ENCODE measurements at places on chromosomes 6 and 20. TPM values are rescaled to one million over a fixed set of nuclear protein-coding genes. Genes with fewer than 3 reads are reported as not detected.

DNA sequence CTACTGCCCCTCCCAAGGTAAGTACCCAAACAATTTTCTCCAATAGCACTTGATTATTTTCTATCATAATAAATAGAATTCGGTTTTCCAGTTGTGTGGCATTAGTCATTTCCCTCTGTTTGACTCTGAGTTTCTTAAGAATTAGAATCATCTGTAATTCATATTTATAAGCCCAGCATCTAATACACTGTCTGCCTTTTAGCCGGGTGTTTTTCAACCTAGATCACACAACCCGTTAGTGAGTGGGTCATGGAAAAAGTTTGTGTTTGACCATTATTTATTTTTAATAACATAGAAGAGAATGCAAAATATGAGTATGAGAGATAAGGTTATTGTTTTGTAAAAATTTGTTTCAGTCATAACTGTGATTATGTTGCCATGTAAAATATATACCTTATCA is 701.6 kb downstream of the RFPL4B start:
- DNase-seq: no peak

GRCh38 chr20:5996765-5997164 is 46.3 kb downstream of the MCM8 start:
- DNase-seq: peak; percentile 74

- no peak for DNase-seq
Measured at GRCh38 chr6:160986851-160987250, 4.7 kb upstream of the MAP3K4 start.

DNA sequence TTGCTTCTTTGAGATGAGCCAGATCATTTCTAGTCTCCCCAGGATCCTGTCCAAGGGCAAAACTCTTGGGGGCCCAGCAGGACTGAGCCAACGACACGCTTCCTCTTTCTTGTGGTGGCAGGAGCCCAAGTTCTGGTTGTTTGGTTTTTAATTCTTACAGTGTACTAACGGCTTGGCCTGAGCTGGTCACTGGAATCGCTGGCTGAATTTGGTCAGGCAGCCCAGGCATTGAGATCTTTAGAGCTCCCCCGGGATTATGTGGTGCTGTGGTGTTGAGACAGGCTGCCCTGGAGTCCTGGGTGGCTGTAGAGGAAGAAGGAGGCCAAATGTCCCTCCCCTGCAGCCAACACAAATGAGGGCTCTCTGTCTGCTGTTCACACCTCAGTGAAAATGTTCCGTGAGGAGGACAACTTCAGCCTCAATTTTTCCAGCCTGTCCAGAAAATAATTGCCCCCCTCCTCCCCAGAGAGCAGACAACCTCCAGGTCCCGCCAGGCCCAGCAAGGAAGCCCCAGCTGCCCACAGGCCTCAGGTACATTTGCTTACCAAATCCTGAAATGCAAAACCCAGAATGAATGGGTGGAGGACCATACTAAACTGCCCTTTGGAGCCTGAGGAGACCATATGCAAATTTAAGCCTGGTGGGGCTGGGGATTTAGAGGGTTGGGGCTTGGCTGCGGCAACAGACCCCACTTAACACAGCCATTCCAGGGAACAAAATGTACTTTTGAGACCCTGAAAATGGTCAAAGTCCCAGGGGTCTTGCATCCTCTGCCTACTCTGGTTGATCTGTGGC is 23.6 kb downstream of the BNIP5 start:
- DNase-seq: no peak

GRCh38 chr6:47230579-47230978 is 79.1 kb downstream of the TNFRSF21 start:
- no peak for DNase-seq

DNA sequence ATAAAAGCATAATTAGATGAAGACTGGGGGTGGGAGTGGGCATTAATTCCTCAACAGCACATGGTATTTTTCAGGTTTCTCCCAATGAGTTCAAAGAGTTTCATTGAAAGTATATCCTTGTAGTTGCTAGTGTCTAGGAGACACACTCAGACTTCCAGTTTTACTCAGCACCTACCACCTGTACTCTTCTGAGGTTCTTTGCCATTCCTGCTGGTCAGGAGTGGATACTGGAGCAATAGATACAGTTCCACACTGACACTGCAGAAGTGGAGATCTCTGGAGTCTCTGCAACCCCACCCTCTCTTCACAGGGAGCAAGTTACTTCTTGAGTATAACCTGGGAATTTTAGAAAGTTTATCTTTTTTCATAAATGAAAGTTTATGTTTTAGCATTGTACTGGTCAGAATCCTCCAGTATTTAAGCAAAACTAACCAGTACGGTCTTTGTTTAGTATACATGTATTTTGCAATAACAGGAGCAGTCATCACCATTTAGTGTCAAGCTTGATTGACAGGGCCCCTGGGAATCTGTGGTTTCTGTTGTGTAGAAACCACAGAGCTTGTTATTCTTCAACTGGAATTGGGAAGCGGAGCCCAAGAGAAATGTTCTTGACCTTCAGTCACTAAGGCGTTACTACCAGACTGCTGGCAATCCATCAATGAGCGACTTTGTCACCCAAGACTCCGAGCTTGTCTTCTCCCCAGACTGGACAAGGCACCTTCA is 148.1 kb downstream of the ZDHHC14 start:
- DNase-seq: no peak

DNA sequence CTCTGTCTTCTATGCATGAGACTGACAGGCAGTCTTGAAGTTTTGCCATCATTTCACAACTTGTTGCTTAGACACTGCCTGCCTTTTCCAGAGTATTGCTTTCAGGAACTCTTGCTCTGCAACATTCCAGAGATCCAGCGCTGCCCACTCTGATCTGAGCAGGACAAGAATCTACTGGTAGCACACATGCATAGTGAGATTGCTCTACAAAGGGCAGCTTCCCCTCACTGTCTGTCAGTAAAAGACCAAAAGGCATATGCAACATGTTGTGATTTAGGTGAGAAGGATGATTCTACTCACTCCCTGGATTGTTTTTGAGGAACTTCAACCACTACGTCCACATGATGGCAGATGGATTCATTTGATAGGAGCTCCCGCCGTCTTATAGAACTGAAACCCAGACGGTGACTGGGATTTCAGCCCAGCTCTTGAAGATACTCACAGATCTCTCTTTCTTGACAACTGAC is 259.1 kb downstream of the ARID1B start:
- DNase-seq: no peak

- DNase-seq: peak; percentile 39
Measured at GRCh38 chr6:42368181-42368580, 83.5 kb downstream of the TRERF1 start.

GRCh38 chr20:51934301-51935002 is 132.1 kb upstream of the SALL4 start:
- DNase-seq: no peak

DNA sequence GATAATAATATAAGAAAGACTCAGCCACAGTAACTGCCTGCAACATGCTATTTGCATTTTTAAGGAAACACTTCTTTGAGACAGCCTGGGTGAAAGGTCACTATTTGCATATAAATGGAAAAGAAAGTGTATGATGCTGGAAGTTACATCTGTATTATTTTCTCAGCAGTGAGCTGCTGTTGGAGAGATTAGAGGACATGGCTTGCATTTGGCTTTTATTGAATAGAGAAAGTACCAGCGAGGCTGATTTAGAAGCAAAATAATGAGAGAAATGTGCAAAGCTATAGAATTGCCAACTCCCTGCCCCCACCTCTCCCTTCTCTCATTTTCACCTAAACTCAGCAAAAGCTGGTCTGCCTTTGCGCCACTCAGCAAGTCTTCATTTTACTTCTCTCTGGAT is 12.7 kb downstream of the MYT1 start:
- no peak for DNase-seq

DNA sequence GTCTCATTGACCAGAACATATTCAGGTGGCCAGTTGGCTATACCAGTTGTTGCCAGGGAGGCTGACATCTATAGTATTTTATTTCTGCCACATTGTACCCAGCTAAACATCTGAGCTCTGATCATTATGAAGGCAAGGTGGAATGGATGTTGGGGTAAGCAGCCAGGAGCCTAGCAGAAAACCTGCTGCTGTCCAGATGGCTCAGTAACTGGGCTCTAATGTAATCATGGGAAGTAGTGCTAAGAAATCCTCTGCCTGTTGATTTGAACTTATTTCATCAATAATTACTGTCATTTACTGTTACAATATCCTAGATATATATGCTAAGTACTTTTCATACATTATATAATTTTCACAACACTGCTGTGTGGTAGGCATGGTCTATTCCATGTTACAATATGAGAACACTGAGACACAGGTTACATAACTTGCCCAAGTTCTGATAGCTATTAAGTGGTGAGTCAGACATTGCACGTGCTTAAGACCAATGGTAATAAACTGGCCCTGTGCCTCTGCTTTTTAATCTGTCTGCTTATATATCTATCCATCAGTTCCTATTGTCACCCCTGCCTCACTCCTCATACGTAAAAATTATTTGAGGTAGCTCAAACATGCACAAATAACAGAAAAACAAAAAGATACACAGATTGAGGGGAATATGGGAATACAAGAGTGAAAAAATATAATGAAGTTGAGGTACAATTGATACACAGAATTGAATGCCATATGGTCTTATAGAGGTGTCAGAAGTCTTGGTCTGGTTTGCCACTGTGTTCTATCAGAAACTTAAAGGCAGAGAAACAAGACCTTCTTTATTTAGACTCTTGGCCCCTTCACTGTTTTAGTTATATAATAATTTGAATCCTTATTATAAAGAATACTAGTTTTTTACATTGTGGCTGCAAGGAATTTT is 25.2 kb downstream of the TBPL1 start:
- no peak for DNase-seq

DNA sequence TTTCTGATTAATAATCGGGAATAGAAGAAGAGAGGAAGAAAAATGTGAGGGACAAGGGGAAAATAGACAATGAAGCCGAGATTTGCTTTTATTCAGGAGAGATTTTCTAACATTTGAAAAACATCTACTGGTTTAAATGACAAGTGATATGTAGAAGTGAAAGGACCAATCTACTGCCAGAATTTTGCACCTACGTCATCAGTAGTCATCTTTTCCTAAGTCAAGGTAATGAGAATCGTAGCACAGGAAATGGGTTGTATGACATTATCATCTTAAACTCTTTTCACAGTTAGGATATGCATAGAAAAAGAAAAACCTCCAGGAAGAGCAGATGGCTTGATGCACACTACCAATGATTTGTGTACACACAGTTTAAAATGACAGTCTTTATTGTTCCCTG is 45.3 kb upstream of the RAB32 start:
- DNase-seq: no peak

- DNase-seq: no peak
Measured at GRCh38 chr20:3701061-3701998, 11.1 kb downstream of the SIGLEC1 start.

DNA sequence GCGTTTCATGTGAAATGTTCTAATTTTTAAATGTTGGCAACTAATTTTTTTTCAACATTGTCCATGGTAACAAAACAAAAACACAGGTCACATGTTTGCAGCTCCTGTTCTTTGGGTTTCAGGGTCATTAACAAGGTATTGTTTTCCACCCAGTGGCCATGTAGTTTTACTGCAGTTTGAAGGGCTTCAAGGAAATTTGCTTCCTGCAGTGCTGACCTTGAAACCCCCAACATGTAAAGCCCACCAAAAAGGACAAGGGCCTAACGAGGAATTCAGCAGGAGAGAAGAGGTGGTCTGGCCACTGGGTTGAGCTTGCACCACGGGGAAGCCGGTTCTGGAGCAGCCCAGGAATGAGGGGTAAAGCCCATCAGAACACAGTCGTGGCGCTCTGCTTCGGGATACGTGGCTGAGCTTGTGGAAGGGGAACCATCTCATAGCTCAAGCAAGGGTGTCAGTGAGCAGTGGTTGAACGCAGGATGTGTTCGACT is 13.9 kb upstream of the KLHL31 start:
- DNase-seq: no peak

- DNase-seq: no peak
Measured at GRCh38 chr6:87308970-87309369, 13.4 kb upstream of the SMIM8 start.

- DNase-seq: no peak
Measured at GRCh38 chr6:45783716-45784115, 231.9 kb downstream of the CLIC5 start.

GRCh38 chr6:130825772-130826441 is 1.3 kb upstream of the SMLR1 start:
- peak; percentile 6 for DNase-seq

- no peak for DNase-seq
Measured at GRCh38 chr6:20952699-20953474, 418.6 kb downstream of the CDKAL1 start.

DNA sequence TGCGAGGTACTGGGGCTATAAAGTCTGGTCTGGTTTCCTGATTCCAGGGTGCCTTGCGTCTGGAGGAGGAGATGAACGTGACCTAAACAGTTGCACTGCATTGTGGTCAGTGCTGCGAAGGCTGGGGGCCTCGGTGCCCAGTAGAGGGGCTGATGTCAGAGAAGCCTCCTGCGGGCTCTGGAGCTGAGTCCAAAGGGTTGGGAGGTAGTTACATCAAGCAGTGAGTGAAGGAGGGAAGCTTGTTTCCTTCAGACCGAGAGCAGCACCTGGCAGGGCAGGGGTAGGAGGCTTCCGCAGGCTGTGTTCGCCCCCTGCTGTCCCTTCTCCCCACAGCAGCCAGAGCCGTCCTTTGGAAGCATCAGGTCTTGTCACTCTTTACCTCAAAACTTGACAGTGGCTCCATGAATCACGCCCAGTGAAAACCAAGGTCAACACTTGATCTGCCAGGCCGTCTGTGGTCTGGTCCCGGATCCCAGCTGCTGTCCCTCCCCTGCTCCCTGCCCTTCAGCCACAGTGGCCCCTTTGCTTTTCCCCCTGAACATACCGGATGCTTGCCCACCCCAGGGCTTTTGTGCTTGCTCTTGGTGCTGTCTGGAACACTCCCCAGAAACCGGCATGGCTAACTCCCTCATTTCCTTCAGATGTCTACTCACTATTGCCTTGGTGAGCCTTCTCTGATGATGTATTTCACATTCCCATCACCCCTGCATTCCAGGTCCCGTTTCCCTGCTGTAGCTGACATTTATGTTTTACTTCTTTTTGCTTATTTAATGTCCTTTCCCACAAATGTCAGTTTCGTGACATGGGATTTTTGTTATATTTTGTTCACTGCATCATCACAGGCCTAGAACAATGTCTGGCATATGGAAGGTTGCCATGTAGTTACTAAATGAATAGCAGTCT is 7.0 kb downstream of the DYNLRB1 start:
- DNase-seq: peak; percentile 56

GRCh38 chr20:12435268-12435667 is 517.6 kb downstream of the BTBD3 start:
- DNase-seq: no peak

Gene NRSN2
- total RNA-seq: 1.2 TPM

Gene LY6G6F
- not detected for total RNA-seq

Gene HTR1E
- total RNA-seq: not detected

Gene CAGE1
- 0.12 TPM for total RNA-seq

Gene CD93
- 1.7 TPM for total RNA-seq

Gene RSPH4A
- 0.15 TPM for total RNA-seq

Gene PPP1R11
- total RNA-seq: 73.7 TPM

Gene BFSP1
- 2.0 TPM for total RNA-seq

Gene ATP6V1G2
- total RNA-seq: 3.7 TPM

Gene CLVS2
- not detected for total RNA-seq

Gene BMP2
- total RNA-seq: not detected

Gene ESR1
- 2.2 TPM for total RNA-seq

Gene PRSS16
- 1.1 TPM for total RNA-seq

Gene CRISP3
- not detected for total RNA-seq

Measured in activated CD4-positive, alpha-beta T cell treated with anti-CD3 and anti-CD28 coated beads, Interleukin-2, amount 10 ng/mL, durations not matched to agents 7 days and 5 days (primary cell).